ENCODE measurements at places on chromosomes 16 and 17.

DNA sequence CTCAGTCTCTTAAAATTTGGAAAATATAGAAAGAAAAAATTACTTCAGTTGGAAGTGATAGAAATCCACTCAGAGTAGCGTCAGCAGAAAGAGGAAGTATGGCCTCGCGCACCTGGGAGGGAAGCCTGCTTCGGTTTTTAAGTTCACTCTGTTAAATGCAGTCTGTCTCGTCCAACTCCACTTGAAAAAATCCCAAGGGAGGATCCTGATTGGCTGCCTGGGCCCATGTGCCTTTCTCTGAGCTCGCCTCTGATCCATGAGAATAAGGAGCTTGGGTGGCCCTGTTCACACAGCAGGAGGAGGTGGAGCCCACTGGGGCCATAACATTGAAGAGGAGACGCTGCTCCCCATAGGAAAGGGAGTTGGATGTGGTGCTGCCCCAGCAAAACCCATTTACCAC, 40.7 kb downstream of the DNAJA2 start:
- DNase-seq, result no peak

DNA sequence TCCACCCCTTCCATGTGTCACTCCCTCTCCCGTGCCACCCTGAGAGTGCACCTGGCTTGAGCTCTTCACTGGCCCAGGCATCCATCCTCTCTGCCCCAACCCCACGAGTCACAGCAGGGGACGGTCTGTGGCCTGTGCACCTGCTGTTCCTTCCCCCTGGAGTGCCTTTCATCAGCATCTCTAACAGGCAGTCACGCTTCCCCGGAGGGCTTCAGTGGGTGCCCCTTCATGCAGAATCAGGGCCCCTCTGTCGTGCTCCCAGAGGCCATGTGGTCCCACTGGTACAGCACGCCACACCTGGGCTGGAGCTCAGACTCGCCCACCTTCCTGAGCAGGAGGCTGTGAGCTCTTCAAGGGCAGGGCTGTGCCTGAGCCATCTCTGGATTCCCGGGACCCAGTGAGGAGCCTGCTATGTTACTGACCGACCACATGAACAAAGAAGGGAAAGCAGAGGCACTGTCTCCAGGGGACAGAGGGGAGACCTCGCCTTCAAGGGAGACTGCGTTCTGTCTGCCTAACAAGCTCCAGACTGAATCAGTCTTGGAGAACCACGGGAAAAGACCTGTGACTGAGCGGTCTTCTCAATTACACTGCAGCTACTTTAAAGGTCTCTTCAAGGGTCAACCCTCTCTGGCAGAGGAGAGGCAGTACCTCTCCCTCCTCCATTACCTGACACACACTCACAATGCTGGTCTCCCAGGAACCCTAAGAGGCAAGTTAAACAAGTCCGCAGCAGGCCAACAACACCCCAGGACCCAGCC, 78.8 kb upstream of the DOC2B start:
- no peak for DNase-seq

GRCh38 chr17:82017612-82018151, 5.0 kb downstream of the CENPX start:
- DNase-seq, result no peak

DNA sequence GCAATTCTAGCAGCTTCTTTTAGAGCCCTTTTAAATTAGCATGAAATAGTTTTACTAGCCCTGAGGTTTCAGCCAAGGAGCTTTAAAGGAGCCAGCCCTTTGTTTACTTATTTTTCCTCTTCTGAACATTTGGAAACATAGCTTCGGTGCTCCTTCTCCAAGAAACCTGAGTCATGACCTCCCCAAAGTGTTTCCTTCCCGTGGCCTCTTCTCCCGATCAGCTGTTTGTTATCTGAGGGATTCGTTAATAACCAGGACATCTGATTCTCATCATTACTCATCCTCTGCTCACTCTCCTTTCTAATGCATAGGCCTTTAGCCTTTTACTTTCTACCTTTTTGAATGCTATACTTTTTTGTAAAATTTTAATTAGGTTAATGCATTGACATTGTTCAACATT, 204.5 kb downstream of the WWOX start:
- no peak for DNase-seq

GRCh38 chr17:77332981-77333685, 192.4 kb downstream of the SEC14L1 start:
- DNase-seq, result peak; percentile 81

- DNase-seq, result no peak
Observed at GRCh38 chr17:14321476-14321949, 20.6 kb downstream of the HS3ST3B1 start.

Data from amniotic stem cell (primary cell).